H1 (cell line): ENCODE measurements at places on chromosomes 13 and 19. TPM values are rescaled to one million over a fixed set of nuclear protein-coding genes. Genes with fewer than 3 reads are reported as not detected.

- no peak overlapping the region for H3K4me3 ChIP-seq
- DNase-seq = no peak
- H3K27ac ChIP-seq = no peak overlapping the region
- H3K4me1 ChIP-seq = no peaks in the 10 kb centered on the region
- no peaks in the 10 kb centered on the region for H3K27me3 ChIP-seq
These were observed 42.1 kb upstream of the EBPL start for GRCh38 chr13:49733181-49733951.

ZNF628 gene
- total RNA-seq = 10.8 and 12.9 TPM in 2 replicates

DNA sequence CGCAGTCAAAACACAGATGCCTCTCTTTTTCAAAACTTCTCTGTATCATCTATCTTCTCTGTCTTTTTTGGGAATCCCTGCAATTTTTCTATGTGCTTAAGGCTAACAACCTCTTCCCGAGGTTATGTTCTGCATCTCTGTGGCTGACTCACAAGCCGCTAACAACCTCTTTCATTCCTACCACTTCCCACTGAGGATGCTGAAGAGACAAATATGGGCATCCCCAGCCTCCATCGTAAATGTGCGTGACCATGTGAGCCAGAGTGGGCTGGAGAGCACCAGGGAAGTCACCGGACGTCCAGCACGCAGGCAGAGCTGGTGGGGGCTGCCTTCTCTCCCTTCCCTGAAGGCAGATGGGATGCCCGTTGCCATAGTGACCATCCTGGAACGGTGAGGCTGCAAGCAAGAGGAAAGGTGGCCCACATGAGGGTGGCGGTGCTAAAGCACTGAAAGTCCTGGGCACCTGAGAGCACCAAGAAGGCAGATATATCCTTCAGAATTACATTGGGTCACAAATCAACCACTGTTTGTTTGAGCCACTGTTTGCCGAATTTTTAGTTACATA lies 122.8 kb downstream of the SHISA2 start:
- no peak for DNase-seq
- H3K4me1 ChIP-seq = no peaks in the 10 kb centered on the region
- H3K4me3 ChIP-seq = no peak overlapping the region
- H3K36me3 ChIP-seq = no peaks in the 10 kb centered on the region

TMEM238 gene
- 3.8 and 3.9 TPM in 2 replicates for total RNA-seq

ZNF429 gene
- total RNA-seq = 15.0 and 15.4 TPM in 2 replicates

FFAR1 gene
- total RNA-seq = not detected in 2 replicates

GRCh38 chr19:1046836-1047695 lies 7.2 kb downstream of the ABCA7 start:
- H3K27me3 ChIP-seq = no peaks in the 10 kb centered on the region
- no peak overlapping the region for H3K27ac ChIP-seq
- no peaks in the 10 kb centered on the region for H3K36me3 ChIP-seq
- H3K4me1 ChIP-seq = no peaks in the 10 kb centered on the region
- no peak overlapping the region for H3K4me3 ChIP-seq

DNA sequence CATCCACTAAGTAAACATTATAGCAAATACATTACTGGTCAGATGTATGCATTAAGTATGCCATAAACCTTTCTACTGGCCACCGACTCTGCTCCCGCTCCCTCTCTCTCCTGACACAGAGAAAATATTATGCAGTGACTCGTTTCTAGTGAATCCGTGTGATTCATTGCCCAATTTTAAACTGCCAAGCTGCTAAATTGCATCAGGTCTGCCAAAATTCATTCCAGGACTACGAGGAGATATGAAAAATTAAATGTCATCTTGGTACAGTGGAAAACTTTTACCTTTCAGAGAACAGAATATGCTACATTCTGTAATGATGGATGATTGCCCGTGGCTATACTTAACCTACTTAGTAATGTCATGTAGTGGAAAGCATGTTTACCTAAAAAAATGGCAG lies 368.8 kb upstream of the TSHZ3 start:
- H3K36me3 ChIP-seq = no peaks in the 10 kb centered on the region
- no peak overlapping the region for H3K27ac ChIP-seq
- H3K27me3 ChIP-seq = no peaks in the 10 kb centered on the region

- DNase-seq = no peak
- H3K4me3 ChIP-seq = no peak overlapping the region
- H3K36me3 ChIP-seq = peaks cover 4% of the 10 kb centered on the region; the same call in 1 of the 2 replicates
- H3K4me1 ChIP-seq = no peaks in the 10 kb centered on the region
- H3K27me3 ChIP-seq = no peaks in the 10 kb centered on the region
These were observed 45.7 kb upstream of the ZNF730 start for GRCh38 chr19:23071147-23071511.

DNA sequence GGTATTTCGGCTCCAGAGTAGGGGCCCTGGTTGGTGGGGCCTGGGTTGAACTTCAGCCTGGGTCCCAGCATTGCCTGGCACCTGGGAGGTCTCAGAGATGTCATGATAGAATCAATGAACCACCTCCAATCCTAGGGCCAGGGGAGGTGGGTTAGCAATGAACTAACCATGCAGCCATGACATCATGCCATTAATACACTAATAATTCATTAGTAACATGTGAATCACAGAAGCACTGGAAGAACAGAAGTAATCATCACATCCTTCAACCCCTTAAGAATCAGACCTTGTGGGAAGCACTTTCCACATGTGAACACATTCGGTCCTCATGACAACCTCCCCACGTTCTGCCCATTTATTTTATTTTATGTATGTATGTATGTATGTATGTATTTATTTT lies 6.9 kb downstream of the NOSIP start:
- H3K4me3 ChIP-seq = no peak overlapping the region
- H3K4me1 ChIP-seq = peaks cover 5% of the 10 kb centered on the region

DNA sequence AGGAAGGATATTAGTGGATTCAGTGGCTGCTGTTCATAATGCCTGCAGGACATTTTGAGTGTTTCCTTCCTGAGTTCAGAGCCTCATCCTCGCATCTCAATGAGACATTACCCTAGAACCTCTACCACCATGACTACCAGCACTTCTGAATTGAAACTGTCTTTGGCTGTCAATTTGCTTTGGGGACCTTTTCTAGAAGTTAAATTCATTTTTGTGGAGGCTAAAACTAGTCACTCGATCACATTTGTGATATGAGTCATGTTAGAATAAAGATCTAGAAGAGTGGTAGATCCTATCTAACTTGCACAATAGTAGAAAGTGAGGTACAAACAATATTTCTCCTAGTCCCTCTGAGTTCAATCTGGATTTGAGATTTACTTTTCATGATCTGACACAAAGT lies 124.9 kb downstream of the KCNRG start:
- H3K4me3 ChIP-seq = no peak overlapping the region
- no peaks in the 10 kb centered on the region for H3K27me3 ChIP-seq
- H3K4me1 ChIP-seq = peaks cover 2% of the 10 kb centered on the region
- H3K27ac ChIP-seq = no peak overlapping the region

GRCh38 chr19:33748231-33748630 lies 48.4 kb upstream of the KCTD15 start:
- no peaks in the 10 kb centered on the region for H3K36me3 ChIP-seq
- H3K4me3 ChIP-seq = no peak overlapping the region
- no peak for DNase-seq
- H3K27ac ChIP-seq = no peak overlapping the region
- H3K4me1 ChIP-seq = no peaks in the 10 kb centered on the region

ZNF772 gene
- total RNA-seq = 15.2 and 15.7 TPM in 2 replicates

TMEM145 gene
- total RNA-seq = 4.7 and 5.0 TPM in 2 replicates
